ENCODE measurements at places on chromosomes 4 and X. TPM values are rescaled to one million over a fixed set of nuclear protein-coding genes. Genes with fewer than 3 reads are reported as not detected.

GUCY1B1 gene
- total RNA-seq: 9.6 TPM

GRIA3 gene
- total RNA-seq: 4.0 TPM

MGARP gene
- total RNA-seq: 1.7 TPM

ERAS gene
- not detected for total RNA-seq

FOXO4 gene
- 35.5 TPM for total RNA-seq

PPP2R2C gene
- 7.2 TPM for total RNA-seq
